Urinary bladder (tissue), 4 donors: ENCODE measurements at places on chromosomes 6 and 20. TPM values are rescaled to one million over a fixed set of nuclear protein-coding genes. Genes with fewer than 3 reads are reported as not detected.

DNA sequence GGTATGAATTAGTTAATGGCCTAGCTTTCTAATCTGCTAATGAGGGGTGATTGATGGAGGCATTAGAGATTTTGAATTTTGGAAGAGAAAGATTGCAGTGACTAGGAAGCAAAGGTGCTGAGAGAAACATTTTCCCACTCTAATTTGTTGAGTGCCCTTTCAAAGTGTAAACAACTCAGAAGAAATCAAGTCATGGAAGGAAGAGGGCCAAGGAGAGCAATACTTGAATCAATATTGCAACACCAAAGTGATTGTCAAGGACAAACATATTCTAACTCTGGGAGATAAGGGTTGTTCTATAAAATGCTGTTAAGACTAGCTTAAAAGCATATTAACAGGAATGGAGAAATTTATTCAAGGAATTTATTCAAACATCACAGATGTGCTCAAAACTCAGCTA, 182.7 kb upstream of the FERMT1 start:
- DNase-seq: no peak

DNA sequence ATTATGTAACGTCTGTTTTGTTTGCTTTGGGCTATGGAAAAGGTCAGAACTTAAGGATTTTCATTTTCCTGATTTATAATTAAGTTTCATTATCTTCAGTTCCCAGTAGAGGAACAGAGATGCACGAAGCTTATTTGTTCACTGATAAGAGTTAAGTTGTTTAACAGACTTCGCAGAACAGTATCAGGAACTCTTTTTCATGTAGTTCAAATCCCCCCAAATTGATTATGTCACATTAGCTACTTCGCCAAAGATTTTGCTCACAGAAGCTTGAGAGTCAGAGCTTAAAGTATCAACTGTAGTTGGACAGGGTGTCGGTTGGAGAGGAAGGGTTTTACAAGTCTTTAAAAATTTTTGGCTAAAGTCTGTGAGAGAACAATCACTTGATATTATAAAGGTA, 43.4 kb downstream of the ZHX3 start:
- DNase-seq: no peak

GRCh38 chr6:160117137-160117536, 4.5 kb upstream of the SLC22A1 start:
- no peak for DNase-seq

GRCh38 chr6:30615958-30616810, 859 bp downstream of the PPP1R10 start:
- no peak for DNase-seq

GRCh38 chr6:100575921-100576320, 111.2 kb upstream of the SIM1 start:
- DNase-seq: no peak

- DNase-seq: no peak
Measured at GRCh38 chr6:159467473-159468041, 225.5 kb downstream of the SOD2 start.

DNA sequence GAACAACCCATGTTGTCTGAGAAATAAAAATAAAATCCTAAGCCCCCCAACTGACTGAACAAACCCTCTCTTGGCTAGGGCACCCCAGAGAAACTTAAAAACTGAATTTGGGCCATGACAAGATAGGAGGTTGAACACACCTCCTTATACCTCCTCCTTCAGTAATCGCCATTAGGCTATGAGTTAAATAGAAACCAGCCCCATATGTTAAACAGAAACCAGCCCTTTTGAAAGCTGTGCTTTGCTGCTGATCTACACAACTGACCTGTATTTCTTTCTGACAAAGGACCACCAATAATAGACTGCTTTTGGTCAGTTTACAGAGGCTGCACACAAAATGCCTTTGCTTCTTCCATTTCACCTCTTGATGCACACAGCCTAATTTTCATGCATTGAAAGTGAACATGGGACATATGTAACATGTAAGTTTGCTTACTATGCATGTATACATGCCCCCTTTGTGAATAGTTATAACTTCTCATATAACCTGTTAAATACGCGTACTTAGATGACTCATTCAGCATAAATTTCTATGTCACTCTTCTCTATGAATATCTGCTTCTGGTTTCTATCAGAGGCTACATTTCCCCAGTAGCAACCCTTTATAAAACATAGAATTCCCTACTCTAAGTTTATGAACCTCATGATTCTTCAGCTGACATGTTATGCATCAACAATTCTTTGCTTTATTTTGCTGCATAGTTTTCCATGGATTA, 462.9 kb downstream of the COL12A1 start:
- no peak for DNase-seq

DNA sequence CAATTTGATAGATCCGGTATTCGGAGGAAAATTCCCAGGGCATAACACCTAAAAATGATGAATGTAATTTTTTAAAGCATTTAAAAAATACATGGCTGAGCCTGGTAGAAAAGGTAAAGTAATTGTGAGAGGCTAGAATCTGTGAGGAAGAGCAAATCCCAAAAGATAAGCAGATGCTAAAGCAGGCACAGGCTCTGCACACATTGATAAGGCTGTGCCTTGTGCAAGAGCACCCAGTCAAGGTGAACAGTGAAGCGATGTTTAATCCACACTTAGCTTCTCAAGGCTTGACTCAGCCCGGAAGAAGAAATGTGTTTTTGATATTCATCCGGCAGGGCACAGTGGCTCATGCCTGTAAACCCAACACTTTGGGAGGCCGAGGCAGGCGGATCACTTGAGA, 5.1 kb upstream of the EPB41L2 start:
- no peak for DNase-seq

GRCh38 chr6:11362564-11362963, 130.1 kb upstream of the NEDD9 start:
- DNase-seq: no peak

GRCh38 chr20:40959325-40960092, 69.1 kb upstream of the TOP1 start:
- no peak for DNase-seq

DNA sequence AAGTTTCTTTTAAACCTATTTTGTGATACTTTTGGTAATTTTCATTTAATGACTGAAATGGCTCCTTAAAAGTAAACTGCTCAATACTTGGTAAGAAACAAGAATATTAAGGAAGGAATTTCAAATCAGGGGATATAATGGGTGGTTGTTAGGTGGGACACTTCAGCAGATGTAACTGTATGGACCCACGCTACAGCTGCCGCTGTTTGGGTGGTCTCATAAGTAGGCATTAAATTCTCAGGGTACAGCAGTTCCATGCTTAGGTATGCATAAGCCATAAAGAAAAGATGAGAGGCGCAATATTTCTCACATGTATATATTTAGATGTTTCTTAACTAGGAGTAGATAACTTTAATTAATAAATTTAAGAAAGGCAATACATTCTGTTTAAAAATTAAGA, 35.0 kb downstream of the COL19A1 start:
- no peak for DNase-seq

- no peak for DNase-seq
Measured at GRCh38 chr6:22145376-22145775, 151.5 kb downstream of the PRL start.

- no peak for DNase-seq
Measured at GRCh38 chr6:25192590-25193459, 86.3 kb upstream of the CARMIL1 start.

- no peak for DNase-seq
Measured at GRCh38 chr6:158121335-158121734, 46.7 kb downstream of the SERAC1 start.

GRCh38 chr6:162596676-162597075, 130.9 kb downstream of the PRKN start:
- no peak for DNase-seq

- DNase-seq: no peak
Measured at GRCh38 chr6:110509617-110510241, 33.3 kb upstream of the SLC22A16 start.

DNA sequence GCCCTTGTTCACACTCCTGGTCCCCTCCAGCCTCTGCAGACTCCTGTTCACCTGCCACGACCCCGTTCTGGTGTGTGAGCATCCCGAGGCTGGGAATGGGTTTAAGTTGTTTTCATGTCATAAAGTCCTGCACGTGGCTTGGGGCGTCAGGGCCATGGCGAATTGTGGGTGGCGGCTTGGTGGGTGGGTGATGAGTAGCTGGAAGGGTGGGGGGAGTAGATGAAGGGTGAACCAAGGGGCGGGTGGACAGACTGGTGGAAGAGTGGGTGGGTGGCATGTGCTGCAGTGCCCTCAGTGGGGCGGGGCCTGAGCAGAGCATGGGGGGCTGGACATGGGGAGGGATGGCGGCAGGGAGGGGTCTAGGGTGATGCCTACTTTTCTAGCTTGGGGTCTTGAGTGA, 54.3 kb downstream of the DLGAP4 start:
- DNase-seq: no peak

GRCh38 chr20:37333848-37334318, 12.1 kb upstream of the SRC start:
- DNase-seq: no peak

DNA sequence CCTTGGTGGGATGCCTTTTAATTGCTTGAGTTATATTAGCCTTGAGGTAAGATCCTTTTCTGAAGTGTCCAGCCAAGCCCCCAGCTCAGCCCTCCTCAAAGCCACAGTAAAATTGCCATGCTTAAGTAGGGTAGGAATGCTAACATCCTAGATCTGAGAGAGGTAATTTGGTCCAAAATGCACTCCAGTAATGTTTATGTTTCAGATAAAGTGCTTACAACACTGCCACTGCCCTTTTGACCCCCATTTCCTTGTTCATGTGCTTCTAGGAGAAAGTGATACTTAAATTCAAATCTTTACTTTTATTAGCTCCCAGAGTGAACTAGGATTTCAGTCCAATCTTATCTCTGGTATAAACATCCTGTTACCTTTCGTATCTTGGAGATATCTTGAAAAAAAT, 318.0 kb downstream of the BMP2 start:
- DNase-seq: peak; percentile 31

- no peak for DNase-seq
Measured at GRCh38 chr6:108494434-108494833, 66.3 kb upstream of the FOXO3 start.

DNA sequence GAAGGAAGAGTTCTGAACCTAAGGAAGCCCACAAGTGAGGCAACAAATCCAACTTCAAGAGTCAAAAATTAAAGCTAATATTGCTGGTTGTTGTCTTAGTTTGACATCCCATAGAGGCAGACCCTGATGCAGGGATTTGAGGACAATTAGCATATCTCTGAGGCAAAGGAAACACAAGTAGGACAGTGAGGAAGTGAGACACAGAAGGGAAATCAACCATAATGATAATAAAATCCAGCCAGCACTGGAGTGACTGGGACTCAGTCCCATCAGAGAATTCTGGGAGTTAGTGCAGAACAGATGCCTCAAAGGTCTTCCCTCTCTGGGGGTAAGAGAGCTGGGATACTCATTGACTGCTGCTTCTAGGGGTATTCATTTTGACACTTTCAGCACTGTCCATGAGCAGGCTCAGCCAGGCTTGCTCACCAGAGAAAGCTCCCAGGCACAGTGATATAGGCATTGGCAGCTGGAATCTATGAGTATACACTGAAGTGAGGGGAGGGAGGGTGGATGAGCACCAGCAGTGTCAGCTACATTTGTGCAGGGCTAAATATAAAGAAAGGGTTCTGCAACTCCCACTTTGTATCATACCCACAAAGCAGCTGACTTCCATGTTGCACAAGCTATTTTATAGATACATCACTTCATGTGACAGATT, 43.4 kb upstream of the SPTLC3 start:
- DNase-seq: no peak

GRCh38 chr20:19628570-19629134, 129.4 kb upstream of the RIN2 start:
- DNase-seq: no peak

GRCh38 chr6:37354526-37355384, 972 bp downstream of the RNF8 start:
- no peak for DNase-seq

DNA sequence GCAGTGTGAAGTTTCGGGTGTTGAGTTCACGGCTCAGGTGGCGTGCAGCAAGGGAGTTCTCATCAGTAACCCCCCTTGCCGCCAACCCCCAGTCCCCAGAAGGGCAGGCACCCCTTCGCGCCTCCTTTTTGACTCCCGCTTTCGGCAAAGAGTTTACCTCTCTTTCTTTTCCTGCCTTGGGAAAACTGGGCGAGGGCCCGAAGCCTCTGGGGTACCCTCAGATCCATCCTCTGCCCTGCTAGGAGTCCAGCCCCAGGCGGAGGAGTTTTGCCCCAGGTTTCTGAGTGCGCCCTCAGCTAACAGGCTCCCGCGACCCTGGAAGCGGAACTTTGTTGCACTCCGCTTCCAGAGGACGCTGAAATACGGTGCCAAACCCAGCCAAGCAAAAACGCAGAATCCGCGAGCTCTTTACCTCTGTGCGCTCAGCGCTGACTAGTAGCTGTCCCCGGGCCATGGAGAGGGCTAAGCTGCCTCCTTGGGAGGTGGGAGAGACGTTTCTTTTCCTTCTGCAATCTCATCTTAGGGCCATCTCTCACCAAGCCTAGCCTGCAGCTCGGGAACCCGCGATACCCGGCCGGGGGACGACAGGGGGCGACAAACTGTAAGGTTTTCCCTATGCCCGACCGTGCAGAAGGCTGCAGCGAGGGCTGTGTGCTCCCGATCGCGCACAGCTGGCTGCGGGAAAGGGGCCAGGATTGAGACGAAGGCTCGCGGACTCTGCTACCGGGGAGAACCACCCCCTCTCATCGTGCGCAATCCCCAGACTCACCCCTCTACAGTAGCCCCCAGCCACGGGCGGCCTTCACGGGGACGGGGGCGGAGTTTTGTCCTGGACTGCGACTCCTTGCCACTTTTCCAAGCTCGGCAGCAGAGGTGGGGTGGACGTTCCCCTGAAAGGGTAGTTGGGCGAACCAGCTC, 2.7 kb upstream of the PAX1 start:
- peak; percentile 33 for DNase-seq

GRCh38 chr6:20444786-20445271, 43.1 kb downstream of the E2F3 start:
- no peak for DNase-seq

- no peak for DNase-seq
Measured at GRCh38 chr6:109872968-109873545, 105.1 kb upstream of the GPR6 start.

- DNase-seq: no peak
Measured at GRCh38 chr20:51938559-51939258, 136.4 kb upstream of the SALL4 start.

The CALHM6 gene
- 7.1 TPM for polyA plus RNA-seq

The ABT1 gene
- 19.6 TPM for polyA plus RNA-seq

The SMIM29 gene
- 44.9 TPM for polyA plus RNA-seq

The MYL9 gene
- 3,492 TPM for polyA plus RNA-seq

The ENPP5 gene
- 5.0 TPM for polyA plus RNA-seq

The MRPL18 gene
- 77.7 TPM for polyA plus RNA-seq

The CAPN11 gene
- polyA plus RNA-seq: 1.1 TPM

The TBXT gene
- not detected for polyA plus RNA-seq

The NOX3 gene
- polyA plus RNA-seq: not detected

The ANKRD66 gene
- not detected for polyA plus RNA-seq

The SDC4 gene
- 110 TPM for polyA plus RNA-seq
